ENCODE measurements at places on chromosomes 3 and 15.

GRCh38 chr3:194900854-194901522 lies 215.3 kb downstream of the FAM43A start:
- no peak for DNase-seq

DNA sequence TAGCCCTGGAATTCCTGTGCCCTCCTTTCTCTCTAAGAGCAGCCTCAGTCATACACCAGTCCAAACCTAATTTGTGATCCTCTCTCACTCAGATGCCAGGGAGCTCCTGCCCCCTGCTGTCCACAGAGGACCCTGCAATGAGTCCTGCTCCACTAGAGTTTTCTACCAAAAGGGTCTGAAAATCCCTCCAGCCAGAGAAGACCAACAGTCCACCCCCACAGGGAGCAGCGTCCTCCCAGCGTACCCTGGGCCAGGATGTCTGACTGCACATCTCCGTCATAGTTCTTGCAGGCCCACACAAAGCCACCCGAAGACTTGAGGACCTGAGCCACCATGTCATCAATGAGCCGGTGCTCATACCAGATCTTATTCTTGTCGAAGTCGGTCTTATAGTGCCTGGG lies 15.4 kb downstream of the IDH2 start:
- no peak for DNase-seq

GRCh38 chr15:57146506-57147201 lies 228.2 kb downstream of the TCF12 start:
- DNase-seq: no peak

- DNase-seq: no peak
Measured at GRCh38 chr3:153980252-153980590, 141.0 kb upstream of the ARHGEF26 start.

DNA sequence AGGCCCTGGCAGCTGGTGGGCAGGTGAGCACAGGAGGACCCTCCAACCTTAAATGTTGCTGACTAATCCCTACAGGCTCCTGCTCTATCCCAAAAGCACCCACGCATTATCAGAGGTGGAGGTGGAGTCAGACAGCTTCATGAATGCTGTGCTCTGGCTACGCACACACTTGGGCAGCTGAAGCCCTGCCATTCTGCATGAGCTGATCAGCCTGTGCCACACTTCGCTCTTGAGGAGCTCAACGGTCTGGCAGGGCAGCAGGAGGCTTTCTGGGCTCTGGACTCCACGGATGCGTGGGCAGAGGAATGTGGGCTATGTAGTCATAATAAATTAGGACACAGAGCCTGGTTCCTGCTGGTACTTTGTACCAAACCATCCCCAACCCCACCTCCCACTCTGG lies 6.1 kb downstream of the MST1 start:
- no peak for DNase-seq

DNA sequence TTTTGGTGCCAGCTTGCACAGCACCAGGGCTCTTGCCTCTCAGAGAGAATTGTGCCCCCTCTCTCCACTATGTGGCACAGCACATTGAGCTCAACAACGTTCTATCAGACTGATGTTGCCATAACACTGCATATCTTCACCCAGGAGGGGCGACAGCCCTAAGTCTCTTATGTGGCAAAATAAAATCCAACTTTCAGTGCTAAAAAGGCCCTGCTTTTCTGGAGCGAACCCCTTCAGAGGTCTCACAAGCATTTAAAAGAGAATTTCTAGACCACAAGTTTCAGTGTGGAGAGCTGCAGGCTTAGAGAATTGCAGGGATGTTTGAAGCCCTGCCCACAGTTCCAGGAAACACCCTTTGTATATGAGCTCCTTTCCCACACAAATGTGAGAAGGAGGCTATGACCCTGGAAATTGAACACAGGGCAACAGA lies 85.5 kb downstream of the LIPC start:
- no peak for DNase-seq

DNA sequence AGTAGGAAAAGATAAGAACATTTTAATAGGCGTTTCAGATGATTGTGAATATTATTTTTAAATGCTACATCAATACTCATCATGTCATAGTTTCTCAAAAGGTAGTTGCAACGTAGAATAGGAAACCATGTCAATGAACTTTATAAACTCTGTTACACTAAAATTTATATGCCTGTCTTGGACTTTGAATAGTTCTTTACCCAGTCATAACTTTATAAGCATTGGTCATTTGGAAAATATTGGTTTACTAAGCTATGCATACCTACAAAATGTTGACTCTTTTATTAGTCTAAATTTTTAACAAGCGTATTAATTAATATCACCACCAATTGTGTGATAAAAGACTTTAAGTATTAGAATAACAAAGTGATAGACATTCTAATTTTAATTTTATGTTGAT lies 293.5 kb downstream of the CGGBP1 start:
- no peak for DNase-seq

DNA sequence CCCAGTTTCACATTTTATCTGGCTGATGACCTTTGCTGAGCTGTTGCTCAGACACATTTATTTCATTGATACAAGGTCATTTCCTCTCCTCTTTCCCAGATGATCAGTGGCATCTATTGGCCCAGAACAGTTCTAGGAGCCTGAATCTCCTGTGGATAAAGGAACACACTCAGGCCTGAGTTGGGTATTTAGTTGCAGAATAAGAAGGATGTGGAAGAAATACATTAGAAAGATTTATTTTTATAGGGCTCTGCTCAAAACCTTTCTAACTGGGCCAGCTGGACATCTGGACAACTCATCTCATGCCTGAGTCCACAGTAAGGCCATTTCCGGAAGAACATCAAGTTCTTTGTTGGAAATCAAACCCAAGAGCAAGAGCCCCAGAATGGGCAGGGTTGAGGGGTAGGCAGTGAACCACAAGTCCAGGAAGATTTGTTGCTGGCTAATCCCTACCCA lies 19.7 kb upstream of the MFGE8 start:
- DNase-seq: no peak

Data from stimulated activated CD8-positive, alpha-beta memory T cell treated with anti-CD3 and anti-CD28 coated beads, Interleukin-15, amount 100 ng/mL, for 1 hour (primary cell).